ENCODE measurements at places on chromosomes 12 and 14. TPM values are rescaled to one million over a fixed set of nuclear protein-coding genes. Genes with fewer than 3 reads are reported as not detected.

PTGDR gene
- polyA plus RNA-seq = 0.67 TPM

CORO1C gene
- polyA plus RNA-seq = 53.3 TPM

EIF5 gene
- 99.1 TPM for polyA plus RNA-seq

UNC79 gene
- polyA plus RNA-seq = 0.63 TPM

RALGAPA1 gene
- 8.3 TPM for polyA plus RNA-seq

ARG2 gene
- polyA plus RNA-seq = 2.7 TPM

RNASE8 gene
- not detected for polyA plus RNA-seq

FZD10 gene
- polyA plus RNA-seq = 0.76 TPM

TPH2 gene
- not detected for polyA plus RNA-seq

SLC25A47 gene
- not detected for polyA plus RNA-seq

RASSF9 gene
- polyA plus RNA-seq = 2.1 TPM

GLS2 gene
- polyA plus RNA-seq = 61.5 TPM

SPTSSA gene
- polyA plus RNA-seq = 8.8 TPM

NIN gene
- 2.6 TPM for polyA plus RNA-seq

SYNDIG1L gene
- 0.10 TPM for polyA plus RNA-seq

SMCO2 gene
- not detected for polyA plus RNA-seq

Data from adipose tissue (tissue), 3 donors.